ENCODE measurements at places on chromosomes 1 and 21.

GRCh38 chr1:203462143-203462542 is 13.5 kb upstream of the PRELP start:
- DNase-seq, result no peak

DNA sequence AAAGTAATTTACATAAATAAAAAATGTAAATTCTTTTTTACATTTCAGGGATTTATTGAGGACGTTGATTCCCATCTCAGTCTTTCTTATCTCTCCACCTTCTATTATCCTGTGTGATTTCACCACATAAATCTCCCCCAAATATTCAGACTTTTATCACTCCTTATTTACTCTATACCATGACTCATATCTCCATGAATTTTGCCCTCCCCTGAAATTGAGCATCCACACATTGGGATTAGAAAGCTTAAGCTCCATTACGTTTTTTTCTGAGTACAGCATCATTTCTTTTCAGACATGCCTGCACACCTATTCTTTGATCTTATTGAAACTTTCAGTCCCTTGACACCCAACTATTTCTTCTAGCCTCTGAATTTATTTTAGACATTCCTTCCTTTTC is 111.2 kb downstream of the IFI44 start:
- no peak for DNase-seq

- no peak for DNase-seq
Observed at GRCh38 chr1:24951337-24951736, 21.3 kb upstream of the RUNX3 start.

- no peak for DNase-seq
Observed at GRCh38 chr1:52554267-52554640, 1.4 kb upstream of the TUT4 start.

DNA sequence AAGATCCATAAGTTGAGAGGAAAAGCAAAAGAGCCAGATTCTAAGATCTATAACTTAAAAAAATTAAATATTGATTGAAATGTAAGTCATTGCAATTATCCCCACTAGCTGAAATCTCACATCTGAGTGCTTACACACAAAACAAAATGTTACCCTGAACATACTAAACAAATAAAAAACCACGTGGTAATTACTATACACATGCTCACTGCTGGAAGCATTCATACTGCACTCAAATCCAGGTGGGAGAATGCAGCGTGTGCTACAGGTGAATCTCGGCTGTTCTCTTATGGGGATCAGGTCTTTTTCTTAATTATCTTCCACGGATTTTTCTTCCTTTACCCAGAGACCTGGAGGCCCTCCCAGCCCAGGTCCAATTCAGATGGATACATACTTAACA is 74.3 kb downstream of the SDC3 start:
- DNase-seq, result no peak

- DNase-seq, result no peak
Observed at GRCh38 chr1:202007805-202008489, 2.4 kb upstream of the ELF3 start.

DNA sequence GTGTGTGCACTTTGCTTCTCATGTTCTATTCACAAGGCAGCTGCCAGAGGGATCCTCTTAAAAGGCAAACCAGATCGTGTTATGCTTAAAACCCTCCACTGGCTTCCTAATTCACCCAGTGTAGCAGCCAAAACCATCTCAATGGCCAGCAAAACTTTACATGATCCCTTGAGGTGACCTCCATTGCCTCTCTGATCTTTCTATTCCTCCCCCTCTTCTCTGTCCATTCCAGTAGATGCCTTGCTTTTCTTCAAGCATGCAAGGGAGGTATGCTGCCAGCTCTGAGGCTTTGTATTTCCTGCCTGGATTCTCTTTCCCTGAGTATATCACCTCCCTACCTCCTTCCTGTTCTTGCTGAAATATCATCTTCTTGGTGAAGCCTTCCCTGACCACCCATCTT is 93.2 kb upstream of the KCNK2 start:
- no peak for DNase-seq

GRCh38 chr1:181817091-181817490 is 244.4 kb downstream of the ZNF648 start:
- no peak for DNase-seq

- no peak for DNase-seq
Observed at GRCh38 chr21:35086357-35086756, 37.3 kb upstream of the RUNX1 start.

- no peak for DNase-seq
Observed at GRCh38 chr1:70140343-70140742, 65.0 kb downstream of the LRRC40 start.

DNA sequence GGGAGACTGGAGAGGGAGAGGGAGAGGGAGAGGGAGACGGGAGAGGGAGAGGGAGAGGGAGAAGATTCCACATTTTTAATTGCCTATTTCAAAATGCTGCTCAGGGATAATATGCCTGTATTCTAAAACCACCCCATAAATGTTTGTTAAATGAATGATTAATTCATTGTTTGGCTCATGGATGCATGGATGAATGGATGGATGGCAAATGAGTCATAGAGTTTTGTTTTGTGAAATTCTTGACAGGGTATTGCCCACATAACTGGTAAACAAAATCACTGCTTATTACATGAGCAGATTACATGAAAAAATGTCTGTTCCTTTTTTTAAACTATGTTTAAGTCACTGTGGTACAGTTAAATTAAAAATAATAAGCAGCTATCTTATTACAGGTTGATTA is 220.4 kb downstream of the ZP4 start:
- no peak for DNase-seq

DNA sequence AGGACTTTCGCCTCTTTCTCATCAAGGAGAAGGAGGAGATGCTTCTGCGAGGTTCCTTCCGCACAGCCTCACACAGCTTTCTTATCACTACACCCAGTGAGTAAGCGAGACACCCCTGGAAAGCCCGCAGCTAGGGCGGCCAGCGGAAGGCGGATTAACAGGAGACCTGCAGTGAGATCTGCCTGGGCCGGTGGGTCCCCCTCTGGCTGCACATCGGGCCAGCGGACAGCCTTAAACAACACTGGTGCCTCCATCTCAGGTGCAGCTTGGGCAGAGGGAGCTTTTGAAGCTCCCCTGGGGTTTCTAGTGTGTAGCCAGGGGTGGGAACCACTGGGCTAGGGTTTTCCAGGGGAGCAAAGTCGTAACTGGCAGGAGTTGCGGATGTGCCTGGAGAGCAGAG is 17.5 kb upstream of the MTARC1 start:
- DNase-seq, result no peak

DNA sequence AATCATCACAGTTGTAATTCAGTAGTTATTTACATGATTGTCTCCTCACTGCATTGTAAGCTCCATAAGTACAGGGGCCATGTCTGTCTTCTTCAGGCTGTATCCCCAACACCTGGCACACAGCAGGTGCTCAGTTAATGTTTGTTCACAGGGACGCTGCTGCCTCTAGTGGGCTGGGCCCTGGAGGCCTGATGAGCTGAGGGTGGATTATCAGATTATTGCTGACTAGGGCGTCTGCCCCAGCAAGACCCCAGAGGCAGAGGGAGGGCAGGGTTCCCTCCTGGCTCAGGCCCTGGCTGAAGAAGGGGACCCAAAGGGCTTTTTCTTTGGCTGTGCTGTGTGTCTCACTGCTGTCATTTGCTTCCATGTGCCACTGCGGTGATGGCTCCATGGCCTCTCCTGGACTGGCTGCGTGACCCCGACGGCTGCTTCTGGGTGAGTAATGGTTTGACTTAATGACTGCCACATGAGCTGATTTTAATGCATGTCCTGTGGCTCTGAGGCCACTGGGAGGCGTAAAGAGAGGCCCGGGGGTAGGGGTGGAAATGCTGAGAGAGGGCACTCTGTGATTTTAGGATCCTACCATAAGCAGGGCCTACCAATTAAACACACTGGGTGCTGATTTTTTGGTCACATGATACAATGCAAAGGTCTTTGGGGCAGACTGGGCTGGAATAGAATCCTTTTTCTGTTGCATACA is 20.8 kb upstream of the EPB41 start:
- peak; percentile 29 for DNase-seq

- DNase-seq, result no peak
Observed at GRCh38 chr21:24785033-24785432, 822.2 kb downstream of the MRPL39 start.

GRCh38 chr1:186473047-186473446 is 12.1 kb upstream of the PDC start:
- no peak for DNase-seq

DNA sequence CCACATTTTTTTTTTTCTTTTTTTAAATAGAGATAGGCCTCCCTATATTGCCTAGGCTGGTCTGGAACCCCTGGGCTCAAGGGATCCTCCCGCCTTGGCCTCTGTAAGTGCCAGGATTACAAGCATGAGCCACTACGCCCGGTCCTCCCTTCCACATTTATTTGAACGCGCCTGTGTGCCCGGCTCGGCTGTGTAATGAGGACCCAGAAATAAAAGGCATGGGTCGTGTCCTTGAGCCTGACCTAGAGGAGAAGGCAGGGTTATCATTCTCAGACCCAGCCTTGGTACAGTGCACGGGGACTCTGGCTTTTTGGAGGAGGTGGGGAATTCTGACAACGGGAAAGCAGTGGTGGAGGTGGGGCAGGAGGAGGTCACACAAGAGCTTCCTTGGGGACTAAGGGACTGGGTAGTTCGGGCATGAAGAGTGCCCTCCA is 841 bp downstream of the CENPF start:
- no peak for DNase-seq

- peak; percentile 83 for DNase-seq
Observed at GRCh38 chr1:173477286-173478093, at the start of gene PRDX6. Gene PRDX6, plus strand, starts transcription at chr1:173477335. Its CDS starts 63 bp downstream, at chr1:173477398.

- no peak for DNase-seq
Observed at GRCh38 chr1:147611021-147611426, 59.3 kb downstream of the ACP6 start.

GRCh38 chr1:9651565-9652378 is at the start of gene PIK3CD:
Gene PIK3CD, plus strand, starts transcription at chr1:9651731. Its CDS starts 58,725 bp downstream, at chr1:9710456.
- peak; percentile 70 for DNase-seq

DNA sequence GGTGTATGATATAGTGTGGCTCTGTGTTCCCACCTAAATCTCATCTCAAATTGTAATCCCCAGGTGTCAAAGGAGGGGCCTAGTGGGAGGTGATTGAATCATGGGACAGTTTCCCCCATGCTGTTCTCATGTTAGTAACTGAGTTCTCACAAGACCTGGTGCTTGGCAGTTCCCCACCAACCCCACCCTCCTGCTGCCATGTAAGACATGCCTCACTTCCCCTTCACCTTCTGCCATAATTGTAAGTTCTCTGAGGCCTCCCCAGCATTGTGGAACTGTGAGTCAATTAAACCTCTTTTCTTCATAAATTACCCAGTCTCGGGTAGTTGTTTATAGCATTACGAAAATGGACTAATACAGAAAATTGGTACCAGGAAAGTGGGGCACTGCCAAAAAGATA is 1705.3 kb downstream of the NCAM2 start:
- DNase-seq, result no peak

- DNase-seq, result no peak
Observed at GRCh38 chr1:58611861-58612385, 34.9 kb upstream of the TACSTD2 start.

DNA sequence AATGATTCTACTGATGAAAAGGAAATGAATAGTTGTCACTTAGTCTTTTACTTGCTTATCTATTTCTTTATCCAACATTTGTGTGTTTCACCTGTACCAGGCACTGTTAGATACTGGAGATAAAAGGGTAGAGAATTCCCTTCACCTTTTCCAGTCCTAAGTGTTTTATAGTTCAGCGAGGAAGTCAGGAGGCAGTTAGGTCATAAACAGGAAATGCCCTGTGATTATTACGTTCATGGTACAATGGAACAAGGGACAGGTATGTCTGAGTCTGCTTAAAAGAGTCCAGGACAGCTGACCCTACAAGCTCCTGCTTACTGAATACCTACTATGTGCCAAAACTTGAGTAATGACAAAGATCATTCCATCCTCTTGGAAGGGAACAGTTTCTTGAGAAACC is 77.8 kb downstream of the TNR start:
- DNase-seq, result no peak

GRCh38 chr1:181113059-181113641 is 24.6 kb downstream of the IER5 start:
- DNase-seq, result no peak

GRCh38 chr1:114524944-114525343 is 13.9 kb upstream of the TRIM33 start:
- no peak for DNase-seq

GRCh38 chr21:23445307-23445706 is 2162.0 kb downstream of the MRPL39 start:
- no peak for DNase-seq
